Foreskin keratinocyte (primary cell): ENCODE measurements at places on chromosomes 2 and 18.

DNA sequence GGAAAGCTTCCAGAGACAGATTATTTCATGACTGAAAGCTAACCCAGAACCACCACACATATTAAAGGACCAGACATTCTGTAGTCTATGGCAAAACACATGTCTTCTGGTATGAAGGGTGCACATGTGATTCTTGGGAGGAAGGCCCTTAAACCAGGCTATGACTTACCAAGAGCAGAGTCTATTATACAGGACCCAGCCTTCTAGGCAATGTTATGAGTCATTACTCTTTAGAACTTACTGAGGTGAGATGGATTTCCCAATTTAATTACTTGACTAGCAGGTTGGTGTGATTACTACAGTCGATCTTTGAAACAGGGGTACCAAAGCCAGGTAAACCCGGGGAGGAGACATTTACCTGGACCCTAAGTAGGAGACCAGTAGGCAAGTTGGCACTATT, 350.8 kb downstream of the TRIB2 start:
- DNase-seq, result no peak

DNA sequence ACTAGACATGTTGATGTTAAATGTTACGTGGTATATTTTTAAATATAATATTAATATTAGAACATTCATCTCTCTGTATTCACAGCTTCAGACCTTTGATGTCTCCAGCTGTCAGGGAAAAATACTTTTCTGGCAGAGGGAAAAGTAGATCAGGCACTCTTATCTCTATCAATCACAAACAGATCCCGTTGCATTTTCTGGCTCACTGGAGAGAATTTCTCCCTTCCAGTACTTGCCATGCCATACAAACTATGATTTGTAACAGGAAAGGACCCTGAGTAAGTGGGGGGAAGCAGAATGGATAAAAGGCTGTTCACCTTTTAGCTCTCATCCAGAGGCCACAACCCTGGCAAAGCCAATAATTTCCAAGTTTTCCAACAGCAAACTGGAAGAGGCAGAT, 158.0 kb downstream of the TCF4 start:
- DNase-seq, result no peak

DNA sequence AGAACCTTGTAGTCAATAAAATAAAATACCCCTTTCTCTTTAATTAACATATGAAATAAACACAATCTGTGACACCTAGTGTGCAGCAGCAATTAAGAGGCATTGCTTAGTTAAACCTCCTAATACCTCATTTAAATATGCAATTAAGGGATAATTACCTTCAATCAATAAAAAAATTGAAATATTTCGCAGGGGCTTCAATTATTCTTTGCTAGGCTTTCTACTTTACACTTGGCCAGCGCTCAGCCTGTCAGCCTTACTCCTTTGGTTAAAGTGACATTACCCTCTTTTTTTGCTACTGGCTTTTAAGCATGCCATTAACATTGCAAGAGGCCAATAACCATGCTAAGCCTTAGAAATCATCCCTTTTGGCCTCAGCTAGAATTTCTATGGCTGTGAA, 327.5 kb upstream of the ZNF521 start:
- DNase-seq, result no peak

GRCh38 chr2:232204457-232204931, 174.1 kb upstream of the ALPP start:
- DNase-seq, result no peak

- DNase-seq, result no peak
Measured at GRCh38 chr2:120456867-120457266, 110.9 kb downstream of the INHBB start.

DNA sequence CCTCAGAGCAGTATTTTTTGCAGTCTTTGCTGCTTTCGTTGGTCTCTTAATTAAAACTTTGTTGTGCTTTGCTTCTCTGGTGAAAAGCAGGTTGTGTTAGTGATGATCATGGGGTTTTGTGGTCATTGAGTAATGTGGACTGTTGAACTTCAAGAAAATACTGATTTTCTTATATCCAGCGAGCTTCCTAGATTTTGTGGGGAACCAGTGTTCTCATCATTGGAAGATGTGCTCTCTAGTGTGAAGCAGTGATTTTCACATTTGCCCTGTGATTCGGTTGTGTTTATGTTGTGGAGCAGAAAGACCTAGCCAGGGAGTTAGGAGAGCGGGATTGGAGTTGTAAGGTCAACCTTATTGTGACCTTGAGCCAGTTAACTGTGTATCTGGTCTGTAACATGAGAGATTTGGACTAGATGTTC, 12.4 kb downstream of the ASAP2 start:
- no peak for DNase-seq

DNA sequence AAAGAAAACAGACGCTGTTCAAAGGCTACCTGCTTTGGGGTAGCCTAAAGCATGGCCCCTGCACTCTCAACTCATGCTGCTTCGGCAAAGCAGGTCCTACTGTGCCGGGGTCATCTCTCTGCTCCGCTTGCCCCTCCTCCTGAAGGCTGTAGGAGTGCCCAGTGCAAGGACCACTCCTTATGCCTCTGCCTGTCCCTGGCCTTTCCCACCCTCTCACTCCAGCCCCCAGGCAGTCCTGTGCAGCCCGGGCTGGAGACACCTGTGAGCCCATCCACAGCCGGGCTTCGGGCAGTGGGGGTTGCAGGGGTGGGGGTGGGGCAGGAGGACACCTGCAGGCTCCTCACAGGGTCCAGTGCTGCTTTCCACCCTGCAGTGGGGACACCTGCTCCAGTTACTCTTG, 69.1 kb downstream of the ACKR3 start:
- no peak for DNase-seq

DNA sequence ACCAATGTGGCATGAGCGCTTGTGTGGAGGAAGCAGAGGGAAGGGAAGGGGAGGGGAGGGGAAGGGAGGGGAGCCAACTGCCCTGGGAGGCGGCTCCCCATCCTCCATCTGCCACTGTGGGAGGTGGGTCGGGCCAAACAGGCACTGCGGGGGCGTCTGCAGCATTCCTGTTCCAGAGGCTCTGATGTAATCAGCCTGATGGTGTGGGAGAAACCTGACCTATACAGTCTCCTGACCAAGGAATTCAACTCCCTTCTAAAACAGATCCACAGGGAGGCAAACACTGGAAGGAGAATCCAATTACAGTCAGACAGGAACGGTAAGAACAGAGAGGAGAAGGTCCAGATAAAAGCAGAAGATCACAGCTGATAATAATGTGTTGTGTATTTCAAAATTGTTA, 88.8 kb downstream of the CD8B2 start:
- no peak for DNase-seq

- no peak for DNase-seq
Measured at GRCh38 chr2:222304737-222305515, 6.1 kb upstream of the PAX3 start.

DNA sequence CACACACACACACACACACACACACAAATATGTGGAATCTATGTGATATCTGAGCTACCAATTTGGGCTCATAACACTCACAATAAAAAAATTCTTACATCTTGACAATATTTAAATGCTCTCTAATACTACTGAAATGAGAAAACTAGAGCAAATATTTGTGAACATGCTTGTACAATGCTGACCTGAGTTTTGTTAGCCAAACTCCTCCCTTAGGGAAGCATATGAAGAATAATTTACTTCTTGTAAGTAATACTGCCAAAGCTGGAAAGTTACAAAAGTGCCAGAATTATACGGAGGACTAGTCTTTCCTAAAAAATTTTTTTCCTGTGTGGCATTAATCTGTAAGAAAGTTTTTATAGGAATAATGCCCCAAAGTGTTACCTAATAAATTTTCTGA, 18.5 kb downstream of the MBD2 start:
- DNase-seq, result no peak

GRCh38 chr2:224151680-224152310, 112.7 kb upstream of the SERPINE2 start:
- DNase-seq, result no peak

DNA sequence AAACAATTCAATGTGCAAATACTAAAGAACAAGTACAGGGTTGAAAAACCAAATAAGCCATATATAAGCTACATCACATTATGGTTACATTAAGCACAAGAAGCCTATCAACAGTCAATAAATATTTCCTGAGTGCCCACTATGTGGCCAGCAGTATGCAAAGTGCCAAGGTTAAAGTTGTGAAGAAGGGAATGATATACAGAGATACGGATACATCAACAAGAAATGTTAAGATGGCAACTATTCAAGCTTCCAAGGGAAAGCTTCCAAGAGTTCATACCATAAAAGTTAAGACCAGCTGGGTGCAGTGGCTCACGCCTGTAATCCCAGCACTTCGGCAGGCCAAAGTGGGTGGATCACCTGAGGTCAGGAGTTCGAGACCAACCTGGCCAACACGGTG, 14.0 kb downstream of the DYM start:
- no peak for DNase-seq

DNA sequence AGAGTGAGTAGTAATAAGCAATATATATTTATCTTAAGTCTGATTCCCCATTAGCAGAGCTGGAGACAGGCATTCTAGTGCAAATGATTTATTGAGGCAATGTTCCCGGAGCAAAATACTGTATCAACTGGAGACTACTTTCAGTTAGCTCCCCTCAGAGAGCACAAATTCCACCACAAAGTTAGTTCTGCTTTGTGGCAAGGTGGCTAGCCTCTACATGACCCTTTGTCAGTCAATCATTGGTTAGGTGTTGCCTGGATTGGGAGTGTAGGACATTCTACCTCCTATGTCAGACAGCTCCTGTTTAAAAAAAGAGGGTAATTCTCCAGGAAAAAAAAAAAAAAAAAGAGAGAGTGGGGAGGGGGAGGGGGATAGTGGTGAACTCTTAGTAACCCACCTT, 402.2 kb downstream of the NR4A2 start:
- no peak for DNase-seq

DNA sequence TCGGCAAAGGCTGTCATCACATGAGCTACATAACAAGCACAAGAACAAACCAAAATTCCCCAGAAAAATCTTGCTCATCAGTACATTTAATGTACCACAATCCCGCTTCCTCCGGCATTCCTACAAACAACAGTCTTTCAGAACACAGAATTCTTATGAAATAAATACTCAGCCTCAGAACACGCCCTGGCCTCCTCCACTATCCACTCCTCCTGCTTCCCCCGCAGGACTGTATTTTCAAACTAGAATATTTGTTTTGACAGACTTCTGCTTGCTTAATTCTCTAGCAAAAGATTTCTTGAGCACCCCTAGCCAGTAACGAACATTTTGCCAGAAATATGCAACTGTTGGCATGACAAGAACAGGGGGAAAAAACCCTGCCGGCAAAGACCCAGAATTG, 131.2 kb downstream of the THADA start:
- no peak for DNase-seq

DNA sequence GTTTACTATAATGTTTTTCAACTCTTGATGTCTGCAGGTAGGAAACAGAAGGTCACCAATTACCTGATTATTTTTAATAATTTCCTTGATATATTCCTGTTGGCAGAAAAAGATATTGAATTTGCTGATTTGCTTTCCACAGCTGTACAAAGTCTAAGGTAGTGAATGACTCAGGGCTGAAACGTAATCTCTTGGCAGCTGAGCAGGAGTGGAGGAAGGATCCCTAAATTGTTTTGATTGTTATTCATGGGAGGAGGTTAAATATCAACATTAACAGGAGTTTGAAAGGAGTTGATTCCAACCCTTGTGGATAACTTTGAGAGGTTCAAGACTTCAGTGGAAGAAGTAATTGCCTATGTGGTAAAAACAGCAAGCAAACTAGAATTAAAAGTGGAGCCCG, 345.2 kb upstream of the SLC8A1 start:
- peak; percentile 34 for DNase-seq

DNA sequence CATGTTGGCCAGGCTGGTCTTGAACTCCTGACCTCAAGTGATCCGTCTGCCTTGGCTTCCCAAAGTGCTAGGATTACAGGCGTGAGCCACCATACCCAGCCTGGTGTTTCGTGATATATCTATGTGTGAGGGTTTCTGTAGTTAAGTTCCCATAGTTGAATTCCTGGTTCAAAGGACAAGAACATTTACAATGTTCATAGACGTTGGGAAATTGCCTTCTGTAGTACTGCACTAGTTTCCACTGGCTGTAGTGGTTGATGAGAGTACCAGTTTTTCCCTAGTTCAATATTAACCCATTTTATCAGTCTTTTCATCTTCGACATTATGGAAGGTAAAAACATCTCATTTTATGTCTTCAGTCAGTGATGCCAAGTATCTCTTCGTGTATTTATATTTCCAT, 171.0 kb downstream of the NEDD4L start:
- DNase-seq, result no peak

GRCh38 chr2:159088906-159089305, 120.5 kb downstream of the TANC1 start:
- DNase-seq, result no peak

DNA sequence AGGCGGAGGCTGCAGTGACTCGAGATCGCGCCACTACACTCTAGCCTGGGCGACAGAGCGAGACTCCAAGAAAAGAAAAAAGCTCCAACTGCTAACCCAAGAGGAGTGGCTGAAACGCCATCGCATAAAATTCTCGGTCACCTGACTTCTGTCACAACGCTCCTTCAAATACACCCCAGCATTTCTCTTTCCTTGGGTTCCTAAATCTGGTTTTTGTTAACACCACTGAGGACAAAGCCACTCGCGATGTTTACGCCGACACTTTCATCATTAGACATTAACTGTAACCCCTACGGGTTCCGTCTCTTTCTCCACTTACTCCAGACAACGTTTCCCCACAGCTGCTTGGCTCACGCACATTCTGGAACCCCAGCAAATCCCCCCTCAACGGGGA, 679 bp downstream of the CLK1 start:
- peak; percentile 52 for DNase-seq

- no peak for DNase-seq
Measured at GRCh38 chr18:42564761-42565160, 550.7 kb downstream of the RIT2 start.

DNA sequence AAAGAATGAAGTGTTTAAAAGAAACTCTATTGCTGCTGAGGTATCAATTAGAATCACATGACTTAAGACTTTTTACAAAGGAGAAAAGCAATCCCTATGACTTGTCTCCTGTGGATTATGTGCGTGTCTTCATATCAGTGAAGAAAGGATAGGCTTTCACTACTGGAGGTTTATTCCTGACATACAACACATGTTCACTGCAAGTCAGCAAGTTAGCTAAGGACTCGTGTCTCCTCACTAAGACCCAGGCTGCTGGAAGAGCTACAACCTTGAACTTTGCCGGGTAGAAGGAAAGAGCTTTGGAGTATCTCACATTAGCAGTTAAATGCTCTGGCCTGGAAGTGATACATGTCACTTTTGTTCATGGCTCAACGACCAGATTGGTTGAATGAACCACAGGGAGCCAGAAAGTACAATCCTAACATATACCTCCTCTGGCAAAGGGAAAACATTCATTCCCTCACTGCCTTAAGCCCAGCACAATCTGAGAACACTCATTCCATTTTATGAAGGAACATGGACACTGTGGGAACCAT, 215.3 kb downstream of the RNF152 start:
- no peak for DNase-seq

GRCh38 chr2:100984892-100985307, 17.2 kb upstream of the RPL31 start:
- DNase-seq, result no peak

DNA sequence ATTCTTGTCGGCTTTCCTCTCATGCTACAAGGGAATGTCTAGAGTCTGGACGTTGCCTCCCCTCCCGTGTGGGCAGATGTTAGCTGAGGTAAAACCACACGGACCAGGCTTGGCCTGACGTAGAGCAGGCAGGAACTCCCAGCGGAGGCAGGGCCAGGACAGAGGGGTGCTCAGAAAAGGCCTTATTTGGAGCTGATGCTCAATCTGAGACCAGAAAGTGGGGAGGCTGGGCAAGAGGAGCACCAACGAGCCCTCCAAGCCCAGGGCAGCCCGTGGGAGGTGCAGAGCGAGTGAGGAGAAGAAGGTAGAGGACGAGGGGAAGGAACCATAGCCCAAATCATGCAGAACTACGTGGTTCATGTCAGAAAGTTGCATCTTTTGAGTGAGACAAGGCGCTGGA, 9.0 kb downstream of the TEX51 start:
- no peak for DNase-seq
